Posterior vena cava (tissue), 2 donors: ENCODE measurements at places on chromosomes 5 and 9. TPM values are rescaled to one million over a fixed set of nuclear protein-coding genes. Genes with fewer than 3 reads are reported as not detected.

The PCDHB7 gene
- total RNA-seq: 5.5 TPM

The NMUR2 gene
- total RNA-seq: not detected

DNA sequence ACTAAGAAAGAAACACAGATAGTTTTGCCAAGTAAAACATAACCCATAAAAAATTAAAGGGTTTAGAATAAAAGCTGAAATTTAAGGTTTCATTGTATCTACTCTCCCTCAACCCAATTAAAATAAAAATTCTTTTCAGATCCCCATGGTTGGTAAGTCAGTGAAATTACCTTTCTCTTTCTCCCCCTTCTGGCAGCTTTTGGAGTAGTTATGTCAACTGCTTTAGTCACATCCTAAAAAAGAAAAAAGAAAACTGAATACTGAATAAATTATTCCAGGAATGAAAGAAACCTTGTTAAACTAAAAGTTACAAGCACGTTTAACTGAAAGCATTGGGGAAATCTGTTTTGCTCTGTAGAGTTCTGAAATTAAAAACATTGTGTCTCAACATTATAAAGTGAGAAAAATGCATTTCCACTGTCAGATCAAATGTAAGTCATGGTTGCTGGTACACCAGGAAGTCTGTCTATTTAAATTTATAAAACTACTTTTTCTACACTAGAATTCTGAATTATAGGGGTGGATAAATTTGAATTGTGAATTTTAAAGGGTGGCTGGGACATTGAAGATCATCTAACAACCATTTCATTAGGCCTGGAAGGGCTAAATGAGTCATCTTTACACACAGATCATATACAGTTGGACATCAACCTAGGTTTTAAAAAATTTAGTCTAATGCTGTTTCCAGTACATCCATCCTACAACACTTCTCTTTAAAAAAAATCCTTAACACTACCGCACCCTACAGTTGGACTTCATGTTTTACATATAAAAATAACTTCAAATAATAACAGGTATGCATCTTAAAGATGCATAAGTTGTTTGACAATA is 24.7 kb downstream of the PSIP1 start:
- no peak for DNase-seq

- DNase-seq: no peak
Measured at GRCh38 chr9:97372580-97372979, 39.3 kb upstream of the TDRD7 start.

The MARCOL gene
- not detected for total RNA-seq

- DNase-seq: peak; percentile 26
Measured at GRCh38 chr9:127136880-127137639, 14.6 kb upstream of the ANGPTL2 start.

- no peak for DNase-seq
Measured at GRCh38 chr5:143671674-143672569, 140.0 kb upstream of the HMHB1 start.

GRCh38 chr5:158066076-158066475 is 207.1 kb upstream of the CLINT1 start:
- no peak for DNase-seq

DNA sequence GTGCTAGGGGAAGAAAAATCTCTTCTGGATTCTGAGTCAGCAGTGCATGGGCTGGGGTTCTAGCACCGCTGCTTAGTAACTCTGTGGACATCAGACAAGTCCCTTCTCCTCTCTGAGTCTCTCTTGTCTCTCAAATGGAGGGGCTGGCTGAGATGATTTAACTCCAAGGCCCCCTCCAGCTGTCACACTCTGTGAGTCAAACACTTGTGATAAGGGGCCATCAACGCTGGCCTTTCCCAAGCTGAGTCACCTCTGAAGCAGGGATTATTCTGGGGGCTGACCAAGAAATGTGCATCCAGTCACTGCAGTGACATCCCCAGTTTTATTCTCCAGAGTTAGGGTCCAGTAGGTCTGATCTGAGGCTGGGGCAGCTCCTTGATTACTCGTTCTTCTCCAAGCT is 110.4 kb upstream of the ZNF462 start:
- no peak for DNase-seq
